ENCODE measurements at places on chromosomes 6 and 20.

DNA sequence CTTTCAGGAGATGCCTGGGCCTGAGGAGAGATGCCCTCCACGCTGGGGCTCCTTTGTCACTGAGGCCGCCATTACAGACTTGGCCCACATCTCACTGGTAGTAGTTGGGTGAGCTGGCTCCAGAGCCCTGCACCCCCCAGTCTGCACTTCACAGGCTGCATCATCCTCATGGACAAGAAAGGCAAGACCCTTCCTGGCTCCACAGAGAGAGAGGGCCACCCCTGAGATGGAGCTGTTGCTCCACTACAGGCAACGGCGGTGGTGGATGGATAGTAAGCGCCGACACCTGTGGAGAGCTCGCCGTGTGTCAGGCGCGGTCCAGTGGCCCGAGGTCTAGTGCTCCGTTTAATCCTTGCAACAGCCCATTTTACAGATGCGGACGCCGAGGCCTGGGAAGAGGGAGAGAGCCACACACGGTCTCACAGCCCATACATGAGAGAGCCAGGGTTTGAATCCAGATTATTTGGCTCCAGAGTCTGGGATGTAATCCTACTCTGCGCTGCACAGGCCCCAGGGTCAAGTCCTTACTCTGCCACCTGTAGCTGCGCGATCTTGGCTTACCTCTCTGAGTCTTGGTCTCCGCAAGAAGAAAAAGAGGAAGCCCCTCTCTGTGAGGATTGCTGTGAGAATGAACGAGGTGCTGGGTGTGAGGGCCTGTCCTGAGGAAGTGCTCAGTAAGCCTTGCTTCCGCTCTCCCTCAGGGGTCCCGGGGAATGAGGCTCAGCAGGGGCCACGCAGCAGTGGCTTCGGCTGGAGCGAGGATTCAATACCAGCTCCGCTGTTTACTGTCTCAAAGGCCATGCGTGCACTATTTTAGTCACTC, 34.5 kb downstream of the SPDEF start:
- DNase-seq = no peak

- DNase-seq = no peak
These were observed 534.3 kb downstream of the COL12A1 start for GRCh38 chr6:74671558-74672025.

DNA sequence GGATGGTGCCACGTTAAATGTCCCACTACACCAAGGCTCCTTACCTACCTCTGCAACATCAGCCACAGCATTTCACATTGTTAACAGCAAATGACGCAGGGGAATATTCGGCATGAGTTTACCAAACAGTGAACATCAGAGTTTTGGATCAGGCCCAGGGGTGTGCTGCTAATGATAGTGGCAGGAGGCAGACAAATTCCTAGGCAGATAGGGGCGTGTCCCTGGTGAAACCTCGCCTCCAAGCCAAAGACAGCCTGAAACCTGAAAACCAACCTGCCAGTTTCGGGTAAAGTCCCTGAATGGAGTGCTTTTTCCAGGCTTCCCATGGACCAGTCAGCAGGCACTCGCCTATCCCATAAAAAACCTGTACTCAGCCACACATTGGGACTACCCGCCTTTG, 133.6 kb downstream of the SH3BGRL2 start:
- no peak for DNase-seq

GRCh38 chr6:27468334-27468733, 4.6 kb downstream of the ZNF184 start:
- DNase-seq = no peak

DNA sequence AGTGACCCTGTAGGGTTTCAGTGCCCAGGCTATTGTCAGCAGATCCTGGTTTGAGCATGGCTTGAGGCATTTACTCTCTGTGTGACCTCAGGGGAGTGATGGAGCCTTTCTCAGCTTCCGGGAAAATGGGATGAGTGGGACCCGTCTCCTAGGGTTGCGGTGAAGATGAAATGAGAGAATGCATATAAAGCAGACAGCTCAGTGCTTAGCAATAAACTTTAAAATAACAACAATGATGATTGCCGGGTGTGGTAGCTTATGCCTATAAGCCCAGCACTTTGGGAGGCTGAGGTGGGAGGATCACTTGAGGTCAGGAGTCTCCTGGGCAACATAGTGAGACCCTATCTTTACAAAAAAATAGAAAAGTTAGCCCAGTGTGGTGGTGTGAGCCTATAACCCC, 106.0 kb upstream of the MTHFD1L start:
- no peak for DNase-seq

DNA sequence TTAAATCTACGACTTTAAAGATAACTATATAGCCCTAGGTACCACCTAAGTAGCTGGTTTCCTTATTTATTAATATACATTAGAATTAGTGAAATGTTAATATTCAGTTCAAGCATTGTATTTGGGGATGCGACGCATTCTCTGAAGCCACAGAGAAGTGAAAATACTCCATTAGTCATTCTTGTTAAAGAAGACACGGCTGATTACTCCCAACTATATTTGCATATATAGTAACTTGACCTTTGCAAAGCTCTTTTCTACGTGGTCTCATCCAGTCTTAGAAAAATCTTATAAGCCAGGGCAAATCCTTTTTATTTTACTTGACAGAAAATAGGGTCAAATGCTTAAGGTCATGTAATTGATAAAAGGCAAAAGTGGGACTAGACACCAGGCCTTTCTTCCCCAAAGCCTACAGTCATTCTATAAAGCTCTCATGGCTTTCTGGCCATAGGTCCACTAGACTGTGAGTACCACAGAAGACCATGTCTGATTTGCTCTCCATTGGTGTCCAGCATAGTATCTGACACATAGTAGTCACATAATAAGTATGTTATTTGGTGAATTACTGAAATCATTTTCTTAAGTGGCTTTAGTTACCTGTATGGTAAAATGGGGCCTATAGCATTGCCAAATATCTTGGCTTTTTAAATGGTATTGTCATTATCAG, 11.3 kb downstream of the ZHX3 start:
- no peak for DNase-seq

- DNase-seq = no peak
These were observed 38.1 kb upstream of the CD83 start for GRCh38 chr6:14079433-14079832.

- no peak for DNase-seq
These were observed 915.2 kb downstream of the TFAP2A start for GRCh38 chr6:9499709-9500108.

DNA sequence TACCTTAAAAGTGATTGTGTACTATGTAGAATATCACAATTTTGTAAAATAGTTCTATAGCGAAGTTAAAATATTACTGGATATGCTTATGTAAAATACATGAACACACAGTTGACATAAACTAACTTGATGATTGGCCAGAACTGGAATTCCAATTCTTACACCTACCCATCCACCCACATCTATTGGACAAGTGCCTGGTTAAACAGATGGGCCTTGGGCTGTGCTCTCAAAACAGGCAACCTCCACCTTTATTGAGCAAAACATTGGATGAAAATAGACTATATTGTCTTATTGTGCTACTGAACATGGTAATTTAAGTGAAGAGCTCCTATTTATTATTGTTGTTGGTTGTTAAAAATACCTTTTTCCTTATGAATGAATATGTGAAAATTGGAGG, 154.0 kb upstream of the FLRT3 start:
- no peak for DNase-seq

DNA sequence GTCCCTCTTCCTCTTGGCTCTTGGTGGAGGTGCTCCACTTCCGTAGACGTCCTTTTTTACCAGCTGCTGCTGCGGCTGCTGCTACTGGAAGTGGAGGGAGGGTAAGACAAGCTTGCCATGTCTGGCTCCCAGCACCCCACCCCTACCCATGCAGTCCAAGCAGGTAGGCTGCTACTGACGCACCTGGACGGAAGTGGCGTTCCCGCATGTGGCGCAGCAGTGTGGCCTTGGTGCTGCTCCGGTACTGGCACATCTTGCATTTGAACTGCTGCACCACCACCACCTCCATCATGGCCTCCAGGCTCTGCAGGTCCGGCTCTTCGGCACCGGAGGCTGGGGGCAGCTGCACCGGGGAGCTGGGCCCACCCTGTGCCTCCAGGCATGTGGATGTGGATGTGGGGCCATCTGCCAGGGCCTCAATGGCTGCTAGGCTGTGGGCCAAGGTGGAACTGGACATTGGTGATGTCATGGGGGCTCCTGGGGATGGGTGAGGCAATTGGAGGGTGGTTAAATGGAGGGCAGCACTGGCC, 4.4 kb downstream of the ZNF335 start:
- DNase-seq = no peak

DNA sequence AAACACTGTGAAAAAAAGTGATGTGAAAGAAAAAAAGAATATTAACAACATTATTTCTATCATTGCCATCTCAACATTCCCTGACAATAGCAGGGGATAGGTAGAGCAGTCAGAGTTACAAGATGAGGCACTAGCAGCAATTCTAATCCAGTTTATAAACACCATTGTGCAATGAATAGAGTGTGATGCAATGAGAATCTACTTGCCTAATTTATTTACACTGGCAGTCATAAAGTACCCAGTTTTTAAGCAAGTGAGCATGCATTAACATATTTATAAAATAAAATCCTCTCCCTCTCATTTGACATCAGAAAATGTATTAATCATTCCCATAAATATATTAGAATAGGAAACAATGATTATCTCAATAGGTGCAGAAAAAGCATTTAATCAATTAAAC, 2.5 kb upstream of the MANEA start:
- DNase-seq = no peak

DNA sequence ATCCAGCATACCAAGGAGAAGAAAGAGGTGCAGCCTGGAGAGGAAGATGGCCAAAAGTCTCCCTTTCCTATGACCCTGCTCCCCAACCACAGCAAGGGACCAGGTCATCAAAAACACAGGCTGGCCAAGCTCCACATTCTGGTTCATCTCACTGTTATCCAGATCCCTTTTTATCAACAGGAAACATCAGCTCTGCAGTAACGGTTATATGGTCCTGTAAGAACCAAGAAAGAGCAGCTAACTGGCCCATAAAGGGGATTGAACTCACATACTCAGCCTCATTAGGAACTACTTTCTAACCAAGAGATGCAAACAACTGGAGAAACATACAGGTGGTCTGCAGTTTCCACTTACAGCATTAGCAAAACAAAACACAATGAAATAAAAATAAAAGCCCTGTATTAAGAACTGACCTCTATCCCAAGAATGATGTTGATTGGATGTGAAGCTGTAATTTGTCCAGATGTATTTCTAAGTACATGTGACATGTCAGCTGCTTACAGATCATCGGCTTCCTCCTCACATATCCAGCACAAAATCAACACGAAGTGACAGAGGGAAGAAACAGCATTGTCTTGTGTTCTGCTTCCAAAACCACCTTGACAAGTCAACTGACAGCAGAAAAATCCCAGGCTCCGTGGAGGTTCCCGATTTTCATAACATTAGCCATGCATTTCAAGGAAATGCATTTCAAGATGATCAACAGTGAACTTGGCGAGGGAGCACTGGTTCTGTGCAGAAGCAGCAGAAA, 557.2 kb upstream of the AGPAT4 start:
- DNase-seq = no peak

DNA sequence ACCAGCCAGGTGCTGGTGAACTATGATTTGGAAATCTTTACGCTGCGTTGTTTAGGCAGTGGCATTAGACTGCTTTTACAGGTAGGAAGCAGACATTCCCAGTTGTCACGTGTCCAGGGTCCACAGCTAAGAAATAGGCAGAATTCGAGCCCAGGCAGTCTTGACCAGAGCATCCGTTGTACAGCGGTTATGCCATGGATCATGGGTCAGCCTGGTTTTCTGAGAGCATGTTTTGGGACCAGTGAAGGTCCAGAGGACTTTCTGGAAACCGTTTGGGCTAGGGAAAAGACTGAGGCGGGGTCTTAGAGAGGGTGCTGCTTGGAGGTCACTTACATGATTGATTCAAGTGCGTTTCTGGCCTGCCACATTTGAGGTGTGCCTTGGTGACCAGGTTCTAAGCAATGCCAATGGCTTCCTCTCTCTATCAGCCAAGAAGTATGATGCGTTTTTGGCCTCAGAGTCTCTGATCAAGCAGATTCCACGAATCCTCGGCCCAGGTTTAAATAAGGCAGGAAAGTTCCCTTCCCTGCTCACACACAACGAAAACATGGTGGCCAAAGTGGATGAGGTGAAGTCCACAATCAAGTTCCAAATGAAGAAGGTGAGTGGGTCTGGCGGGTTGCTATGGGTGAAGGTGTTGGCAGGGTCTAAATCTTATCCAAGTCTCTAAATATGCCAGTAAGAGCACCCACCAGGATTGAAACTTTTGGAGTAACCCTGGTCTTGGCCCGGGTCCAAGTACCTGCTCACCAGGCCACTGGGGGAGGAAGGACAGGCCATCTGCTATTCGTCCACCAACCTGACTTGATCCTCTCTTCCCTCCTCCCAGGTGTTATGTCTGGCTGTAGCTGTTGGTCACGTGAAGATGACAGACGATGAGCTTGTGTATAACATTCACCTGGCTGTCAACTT, 1.8 kb downstream of the RPL10A start:
- no peak for DNase-seq

GRCh38 chr6:6438286-6438685, 117.8 kb upstream of the F13A1 start:
- DNase-seq = no peak

GRCh38 chr20:32301719-32302506, 24.5 kb downstream of the KIF3B start:
- DNase-seq = no peak

GRCh38 chr20:23856736-23857135, 22.8 kb downstream of the CST5 start:
- DNase-seq = no peak

DNA sequence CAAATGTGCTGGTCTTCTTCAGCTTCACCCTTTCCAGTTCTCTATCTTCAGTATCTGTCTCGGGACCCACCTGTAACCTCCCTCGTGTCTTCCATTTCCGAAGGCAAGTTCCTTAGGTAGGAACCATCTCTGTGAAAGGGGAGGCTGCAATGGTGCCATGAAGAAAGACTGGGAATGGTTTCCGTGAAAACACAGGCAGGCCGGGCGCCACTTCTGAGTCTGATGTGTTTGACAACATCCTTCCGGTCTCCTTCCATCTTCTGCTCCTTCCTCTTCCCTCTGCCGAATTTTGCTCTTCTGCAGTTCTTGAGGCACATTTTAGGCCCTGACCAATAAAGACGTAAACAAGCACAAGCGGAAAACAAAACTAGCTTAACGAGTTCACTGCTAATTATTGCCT, 328.0 kb downstream of the THBS2 start:
- DNase-seq = no peak

- DNase-seq = no peak
These were observed 6.9 kb downstream of the STK35 start for GRCh38 chr20:2108498-2108897.

All from KG1 (cell line).